ENCODE measurements at places on chromosomes 3 and 15.
A peak's percentile ranks its signal among the peaks of the same experiment; 100 is the strongest.

GRCh38 chr15:37995461-37996347, 61.3 kb downstream of the TMCO5A start:
- no peak for DNase-seq

GRCh38 chr15:71252044-71252739, 136.9 kb downstream of the THSD4 start:
- DNase-seq: no peak

- DNase-seq: no peak
Observed at GRCh38 chr3:148089171-148089570, 608.5 kb upstream of the AGTR1 start.

DNA sequence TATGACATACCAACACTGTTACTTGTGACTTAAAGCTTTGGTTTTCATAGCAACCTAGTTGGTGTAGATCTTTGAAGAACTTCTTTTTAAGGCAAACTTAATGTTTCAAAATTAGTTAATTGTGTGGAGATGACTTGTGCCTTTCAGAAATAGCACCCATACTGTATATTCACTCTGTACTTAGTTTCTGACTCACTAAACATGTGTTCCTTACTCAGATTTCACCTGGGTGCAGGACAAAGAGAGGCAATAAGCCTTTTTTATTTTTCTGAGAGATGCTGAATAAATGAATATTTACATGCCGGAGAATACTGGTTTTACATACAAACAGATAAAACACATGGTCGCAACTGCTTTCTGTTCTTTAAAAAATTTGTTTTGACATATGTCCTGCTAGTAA, 44.8 kb downstream of the SLC25A26 start:
- no peak for DNase-seq

- DNase-seq: no peak
Observed at GRCh38 chr3:30440880-30441279, 165.5 kb upstream of the TGFBR2 start.

DNA sequence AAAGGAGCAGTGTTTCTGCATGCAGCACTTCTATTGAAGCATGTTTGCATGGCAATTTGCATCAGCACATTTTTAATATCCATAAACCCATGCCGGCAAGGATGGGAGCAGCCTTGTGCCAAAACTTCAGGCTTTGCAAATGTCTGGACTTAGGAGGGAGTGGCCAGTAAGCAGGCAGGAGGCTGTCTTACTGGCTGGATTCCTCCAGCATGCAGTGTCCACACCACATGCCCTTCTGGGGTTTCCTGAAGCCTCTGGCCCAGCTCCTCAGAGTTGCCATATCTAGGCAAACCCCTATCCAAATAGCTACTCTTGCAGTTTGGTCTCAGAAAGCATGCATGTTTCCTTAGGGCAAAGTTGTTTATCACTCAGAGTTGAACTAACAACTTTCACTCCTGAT, 139.1 kb upstream of the MRPS22 start:
- no peak for DNase-seq

DNA sequence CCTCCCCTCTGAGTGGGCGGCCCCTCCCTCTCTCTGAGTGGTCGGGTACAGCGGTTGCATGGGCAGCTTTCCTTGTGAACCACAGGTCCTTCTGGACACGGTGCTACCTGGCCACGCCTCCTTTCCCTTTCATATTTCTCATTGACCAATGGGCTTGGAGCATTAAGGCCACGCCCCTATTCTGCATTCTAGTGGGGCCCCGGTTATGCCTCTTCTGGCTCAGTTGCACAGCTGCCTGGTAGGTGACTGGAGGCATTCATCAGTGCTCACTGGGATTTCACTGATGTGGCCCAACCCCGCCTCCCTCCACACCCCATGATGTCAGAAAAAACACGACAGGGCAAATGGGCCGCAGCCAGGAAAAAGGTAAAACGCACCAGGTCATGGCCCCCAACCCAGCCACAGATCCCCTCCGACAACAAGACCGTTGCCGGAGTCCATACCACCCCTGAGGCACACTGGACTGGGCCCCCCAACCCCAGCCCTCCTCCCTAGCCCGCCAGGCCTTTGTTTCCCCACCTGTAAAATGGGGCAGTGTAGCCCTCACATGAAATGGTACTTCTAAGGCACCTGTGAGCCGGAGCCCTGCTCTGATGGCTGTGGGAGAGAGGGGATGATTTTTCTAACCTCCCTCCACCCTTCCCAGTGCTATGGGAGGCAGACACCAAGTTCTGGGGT, 26.3 kb downstream of the NGRN start:
- DNase-seq: no peak

- DNase-seq: no peak
Observed at GRCh38 chr15:41813426-41813825, 14.5 kb upstream of the JMJD7 start.

DNA sequence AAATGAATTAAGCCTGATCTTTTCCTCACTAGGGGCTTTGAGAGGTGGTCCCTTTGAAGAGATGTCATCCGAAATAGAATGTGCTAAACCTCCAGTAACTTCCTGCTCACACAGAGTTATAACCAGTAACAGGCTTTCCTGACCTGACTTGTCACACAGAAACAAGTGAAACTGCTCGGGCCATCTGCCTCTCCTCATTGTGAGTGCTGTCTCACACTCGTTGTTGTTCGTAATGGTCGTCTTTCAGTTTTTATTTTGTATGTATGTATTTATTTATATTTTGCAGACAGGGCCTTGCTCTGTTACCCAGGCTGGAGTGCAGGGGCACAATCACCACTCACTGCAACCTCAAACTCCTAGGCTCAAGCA, 24.0 kb downstream of the ACSBG1 start:
- no peak for DNase-seq

GRCh38 chr3:4060064-4060463, 243.1 kb upstream of the SETMAR start:
- no peak for DNase-seq

- DNase-seq: no peak
Observed at GRCh38 chr3:20022954-20023622, 11.0 kb upstream of the PP2D1 start.

DNA sequence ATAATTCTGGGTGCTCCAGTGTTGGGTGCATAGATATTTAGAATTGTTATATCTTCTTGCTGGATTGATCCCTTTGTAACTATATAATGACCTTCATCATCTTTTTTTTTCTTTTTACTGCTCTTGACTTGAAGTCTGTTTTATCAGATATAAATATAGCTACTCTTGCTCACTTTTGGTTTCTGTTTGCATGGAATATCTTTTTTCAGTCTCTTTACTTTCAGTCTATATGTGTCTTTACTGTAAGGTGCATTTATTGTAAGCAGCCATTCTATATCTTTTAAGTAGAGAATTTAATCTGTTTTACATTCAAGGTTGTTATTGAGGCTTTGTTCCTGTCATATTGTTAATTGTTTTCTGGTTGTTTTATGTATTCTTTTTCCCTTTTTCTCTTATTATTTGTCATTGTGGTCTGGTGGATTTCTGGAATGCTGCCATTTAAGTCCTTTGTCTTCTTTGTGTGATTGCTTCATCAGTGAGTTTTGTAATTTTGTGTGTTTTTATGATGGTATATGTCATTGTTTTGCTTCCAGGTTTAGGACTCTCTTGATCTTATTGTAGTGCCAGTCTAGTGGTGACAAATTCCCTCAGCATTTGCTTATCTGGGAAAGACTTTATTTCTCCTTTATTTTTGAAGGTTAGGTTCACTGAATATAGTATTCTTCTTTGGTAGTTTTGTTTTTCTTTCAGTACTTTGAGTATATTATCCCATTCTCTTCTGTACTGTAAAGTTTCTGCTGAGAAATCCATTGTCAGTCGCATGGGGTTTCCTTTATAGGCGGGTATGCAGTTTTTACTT, 8.3 kb upstream of the PRR23C start:
- DNase-seq: no peak

- no peak for DNase-seq
Observed at GRCh38 chr3:126026761-126027160, 57.2 kb downstream of the SLC41A3 start.

DNA sequence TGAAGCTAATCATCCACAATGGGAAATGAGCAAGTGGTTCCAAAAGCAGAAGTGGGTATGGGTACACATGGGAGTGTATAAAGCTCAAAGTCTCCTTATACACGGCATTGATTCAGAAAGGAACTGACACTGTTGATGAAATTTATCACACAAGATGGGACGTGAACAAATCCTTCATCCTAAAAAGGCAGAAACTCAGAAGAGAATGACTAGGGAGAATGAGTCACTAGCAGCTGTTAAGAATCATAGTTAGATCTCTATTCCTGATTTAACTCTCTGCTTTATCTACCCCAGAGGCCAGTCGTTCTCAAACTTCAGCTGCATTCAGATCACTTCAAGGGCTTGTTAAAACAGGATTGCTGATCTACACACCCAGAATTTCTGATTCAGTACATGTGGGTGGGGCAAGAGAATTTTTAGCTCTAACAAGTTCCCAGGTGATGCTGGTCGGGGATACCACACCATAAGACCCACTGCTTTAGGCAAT, 97.7 kb upstream of the PHLDB2 start:
- no peak for DNase-seq

DNA sequence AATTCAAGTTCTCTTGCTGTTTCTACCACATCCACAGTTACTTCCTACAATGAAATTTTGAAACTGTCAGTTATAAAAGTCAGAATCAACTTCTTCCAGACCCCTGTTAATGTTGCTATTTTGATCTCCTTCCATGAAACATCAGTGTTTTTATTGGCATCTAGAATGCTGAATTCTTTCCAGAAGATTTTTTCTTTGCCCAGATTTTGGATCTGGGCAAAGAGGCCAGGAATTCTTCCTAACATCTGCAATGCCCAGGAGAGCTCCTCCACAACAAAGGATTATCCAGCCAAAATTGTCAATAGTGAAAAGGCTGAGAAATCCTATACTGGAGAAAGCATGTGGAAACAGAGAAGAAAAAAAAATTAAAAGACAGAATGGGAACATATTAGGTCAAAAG, 75.5 kb downstream of the SERPINI1 start:
- no peak for DNase-seq

GRCh38 chr3:185825639-185826481, 1.0 kb upstream of the IGF2BP2 start:
- DNase-seq: no peak

- DNase-seq: no peak
Observed at GRCh38 chr3:122944671-122945161, 82.8 kb downstream of the SEMA5B start.

GRCh38 chr15:65920825-65921309, 51.6 kb downstream of the RAB11A start:
- no peak for DNase-seq

GRCh38 chr3:136546720-136547119, 205.5 kb downstream of the STAG1 start:
- no peak for DNase-seq

GRCh38 chr3:107068980-107069379, 308.3 kb upstream of the CCDC54 start:
- no peak for DNase-seq

- peak; percentile 23 for DNase-seq
Observed at GRCh38 chr15:98727115-98728040, 79.0 kb downstream of the IGF1R start.

GRCh38 chr3:33490641-33491241, 50.5 kb upstream of the UBP1 start:
- no peak for DNase-seq

DNA sequence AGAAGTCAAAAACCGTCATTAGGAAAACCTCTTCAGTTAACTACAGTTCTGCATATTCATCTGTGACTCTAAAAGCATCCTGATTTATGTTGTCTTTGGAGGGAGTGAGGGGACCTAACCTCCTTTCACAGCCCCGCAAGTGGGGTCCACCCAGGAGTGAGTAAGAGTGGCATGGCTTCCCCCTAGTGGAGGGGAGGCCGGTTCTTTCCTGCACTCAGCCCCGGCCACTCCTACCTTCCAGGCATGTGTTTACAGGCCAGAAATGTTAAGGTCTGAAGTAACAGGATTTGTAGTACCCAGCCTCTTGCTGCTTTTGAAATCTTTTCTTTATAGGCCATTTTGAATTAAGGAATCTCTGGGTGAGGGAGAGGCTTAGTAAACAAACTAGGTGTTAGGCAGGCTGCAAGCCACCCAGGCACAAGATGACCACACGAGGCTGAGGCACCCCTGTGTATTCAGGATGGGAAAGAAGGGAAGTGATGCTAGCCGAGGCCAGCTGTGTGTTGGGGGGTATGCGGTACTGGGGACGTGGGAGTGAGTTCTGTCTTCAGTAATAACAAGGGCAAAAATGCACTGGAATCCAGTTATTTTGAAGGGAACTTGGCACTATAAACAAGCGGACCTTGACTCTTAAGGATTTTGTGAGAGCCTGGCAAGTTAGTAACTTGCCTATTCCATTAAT, 50.5 kb downstream of the CTDSPL start:
- DNase-seq: no peak

GRCh38 chr3:114144909-114145688, 33.8 kb downstream of the DRD3 start:
- DNase-seq: peak; percentile 35

DNA sequence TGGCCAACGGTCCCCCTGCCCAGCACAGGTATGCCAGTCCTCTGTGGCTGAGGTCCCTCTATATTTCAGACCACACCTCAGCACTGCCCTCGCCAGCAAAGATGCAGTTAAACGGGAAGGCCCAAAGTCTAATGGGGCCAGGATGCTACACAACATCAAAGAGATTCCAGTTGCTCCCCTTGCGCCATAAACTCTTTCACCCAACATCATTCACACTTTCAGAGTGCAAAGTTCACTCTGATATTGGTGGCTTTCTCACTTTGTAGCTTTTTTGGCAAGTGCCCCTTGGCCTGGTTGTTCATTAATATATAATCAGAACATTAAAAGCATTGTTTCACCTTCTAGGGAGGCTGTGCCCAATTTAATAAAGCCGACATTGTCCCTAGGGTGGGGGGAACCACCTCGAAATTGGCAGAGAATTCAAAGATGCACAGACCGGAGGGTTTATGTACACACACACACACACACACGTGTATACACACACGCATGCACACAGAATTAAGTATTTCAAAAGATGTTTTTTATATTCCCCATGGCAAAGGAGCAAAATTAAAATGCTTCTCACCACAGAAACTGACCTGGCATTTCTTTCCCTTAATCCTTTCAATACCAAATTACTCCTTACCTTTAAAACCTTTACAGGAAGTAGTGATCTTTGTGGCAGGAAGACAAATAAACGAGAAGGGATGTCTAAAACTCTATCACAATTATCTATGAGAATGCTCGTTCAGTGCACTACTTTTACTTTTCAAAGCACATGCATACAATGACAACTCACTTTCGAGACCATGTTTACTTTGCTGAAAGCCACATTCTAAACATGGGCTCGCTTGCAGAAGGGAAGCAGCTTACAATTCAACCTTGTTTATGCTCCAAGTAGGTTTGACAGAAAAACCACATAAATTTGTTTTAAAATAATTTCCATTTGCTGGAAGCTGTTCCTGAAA, 19.5 kb downstream of the LRIG1 start:
- DNase-seq: no peak

DNA sequence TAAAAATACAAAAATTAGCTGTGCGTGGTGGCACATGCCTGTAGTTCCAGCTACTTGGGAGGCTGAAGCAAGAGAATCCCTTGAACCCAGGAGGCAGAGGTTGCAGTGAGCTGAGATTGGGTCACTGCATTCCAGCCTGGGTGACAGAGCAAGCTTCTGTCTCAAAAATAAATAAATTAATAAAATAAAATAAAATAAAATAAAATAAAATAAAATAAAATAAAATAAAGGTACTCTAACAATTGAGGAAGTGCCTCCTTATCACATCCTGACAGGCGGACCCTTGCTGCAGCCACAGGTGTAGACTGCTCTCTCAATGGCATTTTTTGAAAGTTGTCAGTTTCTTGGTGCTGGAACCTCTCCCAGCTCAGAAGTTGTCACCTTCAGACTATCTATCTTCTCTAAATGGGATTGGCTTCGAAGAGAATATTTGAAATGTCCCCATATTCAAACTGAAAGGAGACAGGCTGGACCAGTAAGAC, 304.1 kb downstream of the RORA start:
- DNase-seq: no peak

Data from caudate nucleus (tissue), 63 donors.